Stimulated activated CD4-positive, alpha-beta T cell treated with anti-CD3 and anti-CD28 coated beads, Interleukin-4, amount 100 ng/mL, for 1 hour (primary cell): ENCODE measurements at places on chromosomes 4 and X.
A peak's percentile ranks its signal among the peaks of the same experiment; 100 is the strongest.

- no peak for DNase-seq
Observed at GRCh38 chrX:135345107-135345589, 35.9 kb downstream of the ETDC start.

- DNase-seq, result no peak
Observed at GRCh38 chr4:59024257-59024656, 1914.1 kb upstream of the IGFBP7 start.

GRCh38 chr4:174157106-174157607 lies 126.3 kb downstream of the FBXO8 start:
- DNase-seq, result no peak

GRCh38 chrX:137427816-137428215 lies 138.1 kb upstream of the ZIC3 start:
- no peak for DNase-seq

DNA sequence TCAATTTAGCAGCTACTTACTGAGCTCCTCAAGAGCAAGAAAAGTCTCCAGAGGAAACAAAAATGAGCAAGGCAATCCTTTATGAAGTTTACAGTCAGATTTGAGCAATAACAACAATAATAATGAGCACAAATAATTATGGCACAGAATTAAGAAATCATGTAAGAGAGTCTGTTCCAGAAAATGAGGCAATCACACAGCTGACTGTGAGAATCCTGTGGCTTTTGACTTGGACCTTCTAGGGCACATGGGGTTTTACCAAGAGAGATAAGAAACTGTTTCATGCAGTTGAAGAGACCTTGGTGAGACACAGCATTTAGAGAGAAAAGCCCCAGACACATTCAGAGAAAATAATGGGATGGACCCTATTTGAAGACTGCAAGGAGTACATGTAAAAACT lies 362.6 kb upstream of the MAGEB2 start:
- DNase-seq, result no peak

- DNase-seq, result no peak
Observed at GRCh38 chrX:149759824-149760223, 14.0 kb upstream of the HSFX1 start.

- peak; percentile 75 for DNase-seq
Observed at GRCh38 chrX:12949927-12950656, 24.8 kb upstream of the TMSB4X start.

DNA sequence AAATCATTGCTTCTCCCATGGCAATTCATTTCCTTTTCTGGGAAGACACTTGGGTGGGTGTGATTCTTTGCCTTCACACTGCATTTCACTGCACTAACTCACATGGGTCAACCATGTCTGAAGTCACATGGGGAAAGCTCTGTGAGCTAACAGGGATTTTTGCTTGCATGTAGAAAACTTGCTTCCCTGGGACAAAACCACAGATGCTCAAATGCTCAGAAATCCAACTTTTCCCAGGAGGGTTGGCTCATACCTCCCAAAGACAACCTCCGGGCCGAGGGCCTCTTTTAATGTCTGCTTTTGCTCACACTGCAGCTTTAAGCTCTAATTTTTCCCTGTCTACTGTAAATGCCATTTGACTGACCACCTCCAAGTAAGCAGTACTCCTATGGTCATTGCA lies 1695.2 kb downstream of the STIM2 start:
- DNase-seq, result no peak

- DNase-seq, result no peak
Observed at GRCh38 chr4:162891788-162892707, 274.6 kb downstream of the NAF1 start.

GRCh38 chrX:112774651-112775293 lies 65.9 kb downstream of the AMOT start:
- no peak for DNase-seq
